ENCODE measurements at places on chromosomes 4 and X.

- DNase-seq: no peak
Observed at GRCh38 chrX:17164941-17165340, 210.1 kb upstream of the NHS start.

GRCh38 chr4:59841698-59842097 lies 1358.4 kb upstream of the ADGRL3 start:
- DNase-seq: no peak

GRCh38 chr4:150240011-150240410 lies 161.8 kb downstream of the DCLK2 start:
- no peak for DNase-seq

- no peak for DNase-seq
Observed at GRCh38 chr4:183329954-183330742, 7.9 kb upstream of the CLDN24 start.

DNA sequence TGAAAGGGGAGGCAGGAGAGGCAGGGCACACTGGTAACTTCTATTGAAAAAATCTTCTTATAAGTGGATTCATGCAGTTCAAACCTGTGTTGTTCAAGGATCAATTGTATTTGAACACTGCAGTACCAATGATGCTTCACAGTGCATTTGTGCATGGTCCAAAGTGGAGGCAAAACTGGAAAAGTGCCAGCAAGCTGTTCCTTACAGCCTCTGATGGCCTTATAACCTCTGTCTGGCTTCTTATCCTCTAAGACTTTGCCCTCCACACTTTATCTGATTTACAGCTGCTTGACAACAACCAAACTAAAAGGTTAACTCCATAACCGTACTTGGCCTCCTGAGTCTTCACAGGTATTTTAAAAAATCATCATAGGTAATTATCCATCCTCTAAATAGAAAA lies 40.4 kb downstream of the MAGEB17 start:
- DNase-seq: no peak

DNA sequence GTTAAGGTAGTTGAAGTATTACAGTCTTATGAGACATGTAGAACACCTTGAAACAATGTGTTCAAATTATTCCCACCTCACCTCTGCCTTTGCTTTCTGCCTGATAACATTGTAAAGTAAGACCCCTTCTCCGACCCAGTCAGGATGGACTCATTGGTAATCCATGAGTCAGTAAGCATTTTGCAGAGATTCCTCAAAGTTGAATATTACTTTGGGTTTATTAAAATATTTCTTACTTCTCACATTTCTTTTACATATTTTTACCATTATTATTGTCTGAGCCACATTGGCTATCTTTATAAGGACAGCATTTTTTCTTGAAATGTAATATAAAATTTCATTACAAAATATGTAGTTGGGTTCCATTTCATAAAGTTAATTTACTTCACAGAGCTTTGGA lies 201.6 kb downstream of the BMPR1B start:
- no peak for DNase-seq

DNA sequence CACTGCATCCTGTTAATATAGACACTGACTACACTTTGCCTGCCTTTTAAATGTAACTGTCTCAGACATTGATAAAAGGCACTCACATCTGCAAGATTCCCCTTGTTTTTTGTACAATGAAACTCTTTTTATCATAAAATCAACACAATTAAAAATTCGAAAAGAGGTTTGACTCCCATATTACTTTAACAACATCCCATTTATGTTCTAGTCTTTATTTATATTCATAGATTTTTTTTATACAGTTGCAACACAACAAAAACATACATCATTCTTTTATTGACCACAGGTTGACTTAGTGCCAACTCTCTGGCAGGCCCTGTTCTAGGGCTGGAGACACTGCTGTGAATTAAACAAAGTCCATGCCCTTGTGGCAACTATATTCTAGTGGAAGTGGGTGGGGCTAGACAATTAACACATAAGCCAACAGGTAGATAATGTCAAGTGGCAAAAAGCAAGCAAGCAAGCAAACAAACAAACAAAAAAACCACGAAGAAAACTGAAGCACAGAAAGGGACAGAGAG lies 36.8 kb downstream of the ANK2 start:
- DNase-seq: no peak

GRCh38 chr4:98577956-98578355 lies 80.5 kb downstream of the TSPAN5 start:
- no peak for DNase-seq

- no peak for DNase-seq
Observed at GRCh38 chr4:87762311-87762710, 37.0 kb upstream of the IBSP start.

- DNase-seq: peak; percentile 79
Observed at GRCh38 chr4:109462297-109462696, 28.7 kb downstream of the SEC24B start.

DNA sequence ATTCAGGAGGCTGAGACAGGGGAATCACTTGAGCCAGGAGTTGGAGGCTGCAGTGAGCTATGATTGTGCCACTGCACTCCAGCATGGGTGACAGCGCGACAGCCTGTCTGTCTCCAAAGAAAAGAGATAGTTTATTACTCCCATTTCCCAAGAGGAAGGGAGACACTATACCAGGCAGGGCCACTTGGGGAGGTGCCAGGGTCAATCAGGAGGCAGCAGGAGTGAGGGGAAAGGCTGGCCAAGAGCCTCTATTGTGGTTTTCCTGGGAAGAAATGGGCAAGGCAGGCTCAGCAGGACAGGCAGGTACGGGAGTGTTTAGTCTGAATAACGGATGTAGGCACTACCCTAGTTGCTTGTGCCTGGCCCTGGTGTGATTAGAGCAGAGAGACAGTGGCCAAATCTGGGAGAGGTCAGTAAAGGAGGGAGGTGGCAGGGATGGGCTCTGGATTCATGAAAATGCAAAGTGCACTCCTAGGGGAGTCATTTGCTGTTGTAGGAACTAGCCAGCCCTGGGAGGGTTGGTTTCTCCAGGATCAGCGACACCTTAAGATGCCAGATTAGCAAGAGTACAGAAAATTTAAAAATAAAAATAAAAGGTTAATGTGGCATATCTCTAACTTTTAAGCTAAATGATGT lies 20.2 kb upstream of the CDKN2AIP start:
- DNase-seq: no peak

DNA sequence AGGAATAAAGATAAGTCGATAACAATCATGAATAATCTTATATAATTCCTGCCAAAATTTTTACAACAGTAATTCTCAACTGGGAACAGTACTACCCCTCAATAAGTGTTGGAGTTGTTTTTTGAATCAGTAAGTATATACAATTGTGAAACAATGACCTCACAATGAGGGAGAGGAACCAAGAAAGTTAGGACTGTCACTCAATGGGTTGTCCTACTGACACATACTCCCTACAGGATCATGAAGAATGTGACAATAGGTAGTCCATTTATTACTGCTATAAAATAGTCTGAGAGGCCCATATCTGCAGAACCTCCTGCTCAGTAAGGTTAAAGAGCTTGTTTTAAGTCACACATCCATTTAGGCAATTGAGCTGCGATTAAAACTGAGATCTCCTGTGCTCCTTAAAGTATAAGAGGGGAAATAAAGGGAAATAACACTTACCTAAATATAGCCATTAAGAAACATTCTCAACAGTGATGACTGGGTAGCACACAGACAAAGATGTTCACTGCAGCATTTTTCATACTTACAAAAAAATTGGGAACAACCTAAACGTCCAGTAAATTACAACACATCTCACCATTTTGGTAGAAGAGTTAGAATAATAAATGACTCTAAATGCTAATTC lies 26.2 kb downstream of the FBXW7 start:
- no peak for DNase-seq

- no peak for DNase-seq
Observed at GRCh38 chr4:2065106-2065930, 6.2 kb downstream of the NAT8L start.

- no peak for DNase-seq
Observed at GRCh38 chr4:182533964-182534363, 290.8 kb downstream of the TENM3 start.

DNA sequence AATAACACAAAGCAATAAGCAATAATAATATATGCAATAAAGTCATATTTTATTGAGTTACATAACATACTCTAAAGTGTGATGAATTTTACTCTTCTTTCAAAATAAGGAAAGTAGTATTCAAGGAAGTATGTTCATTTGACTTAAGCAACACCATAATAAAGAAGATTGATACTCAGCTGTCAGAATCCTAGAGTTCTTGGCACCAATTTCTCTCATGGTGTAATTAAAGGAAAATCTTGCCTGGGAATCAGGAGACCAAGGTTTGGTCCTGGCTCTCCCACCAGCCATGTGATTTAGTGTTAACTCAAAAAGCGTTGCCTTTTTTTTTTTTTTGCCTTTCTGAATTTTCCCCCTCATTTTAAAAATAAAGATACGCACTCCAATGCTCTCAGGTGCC lies 17.1 kb downstream of the MYOZ2 start:
- no peak for DNase-seq

DNA sequence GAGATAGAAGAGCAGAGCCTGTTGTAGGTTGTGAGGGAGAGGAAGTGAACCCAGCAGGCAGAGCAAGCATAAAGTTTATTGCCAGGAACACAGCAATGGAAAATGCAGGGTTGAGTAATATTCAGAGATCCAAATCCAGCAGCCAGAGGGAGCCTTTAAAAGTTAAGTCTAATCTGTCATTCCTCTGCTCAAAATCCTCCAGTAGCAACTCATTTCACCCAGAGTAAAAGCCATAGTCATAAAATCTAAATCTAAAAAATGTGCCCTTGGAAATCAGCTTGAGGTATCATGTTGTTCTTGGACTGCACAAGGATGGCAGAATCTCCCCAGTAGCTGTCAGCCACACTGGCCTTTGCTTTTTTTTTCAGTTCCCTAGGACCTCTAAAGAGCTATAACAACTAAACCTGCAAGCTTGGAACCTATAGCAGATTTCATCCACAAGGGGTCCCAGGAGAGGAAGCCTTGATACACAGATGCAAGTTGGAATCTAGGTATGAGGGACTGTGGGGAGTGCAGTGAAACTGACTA lies 62.9 kb upstream of the FRAS1 start:
- peak; percentile 77 for DNase-seq

- DNase-seq: no peak
Observed at GRCh38 chr4:106056914-106057313, 161.6 kb downstream of the NPNT start.

DNA sequence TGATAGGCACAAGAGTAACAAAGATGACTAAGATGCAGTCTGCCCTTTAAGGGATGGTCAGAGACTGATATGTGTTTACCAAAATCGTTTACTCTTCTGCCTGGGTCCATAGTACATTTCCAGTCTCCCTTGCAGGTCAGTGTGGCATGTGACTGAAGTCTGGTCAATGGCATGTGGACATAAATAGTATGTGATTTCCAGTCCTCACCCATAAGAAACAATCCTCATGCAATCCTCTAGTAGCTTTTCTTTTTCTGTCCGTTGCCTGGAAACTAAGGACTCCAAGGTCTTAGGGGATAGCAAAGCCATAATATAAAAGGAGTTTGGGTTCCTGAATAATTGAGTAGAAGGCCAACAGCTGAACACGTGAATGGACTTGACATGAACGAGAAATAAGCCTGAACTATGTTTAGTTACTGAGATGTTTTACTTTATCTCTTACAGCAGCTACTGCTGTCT lies 1.1 kb downstream of the SLC9B2 start:
- DNase-seq: peak; percentile 47

- no peak for DNase-seq
Observed at GRCh38 chr4:174835536-174835935, 6.5 kb upstream of the GLRA3 start.

DNA sequence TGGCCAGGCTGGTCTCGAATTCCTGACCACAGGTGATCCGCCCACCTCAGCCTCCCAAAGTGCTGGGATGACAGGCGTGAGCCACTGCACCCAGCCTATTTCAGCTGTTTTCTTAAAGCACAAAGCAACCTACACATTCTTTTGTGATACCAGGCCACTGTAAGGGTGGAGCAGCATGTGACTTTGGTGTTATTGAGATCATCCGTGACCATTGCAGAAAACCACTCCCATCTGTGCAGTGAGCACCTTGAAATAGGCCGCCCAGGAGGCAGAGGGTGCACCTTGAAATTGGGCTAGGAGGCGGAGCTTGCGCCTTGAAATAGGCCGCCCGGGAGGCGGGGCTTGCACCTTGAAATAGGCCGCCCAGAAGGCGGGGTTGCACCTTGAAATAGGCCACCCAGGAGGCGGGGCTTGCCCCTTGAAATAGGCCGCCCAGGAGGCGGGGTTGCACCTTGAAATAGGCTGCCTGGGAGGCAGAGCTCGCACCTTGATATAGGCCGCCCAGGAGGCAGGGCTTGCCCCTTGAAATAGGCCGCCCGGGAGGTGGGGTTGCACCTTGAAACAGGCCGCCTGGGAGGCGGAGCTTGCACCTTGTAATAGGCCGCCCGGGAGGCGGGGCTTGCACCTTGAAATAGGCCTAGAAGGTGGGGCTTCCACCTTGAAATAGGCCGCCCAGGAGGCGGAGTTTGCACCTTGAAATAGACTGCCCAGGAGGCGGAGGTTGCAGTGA lies 9.0 kb upstream of the SLC25A6 start:
- DNase-seq: peak; percentile 47

- no peak for DNase-seq
Observed at GRCh38 chrX:128992107-128992971, 531.0 kb downstream of the SMARCA1 start.

- DNase-seq: no peak
Observed at GRCh38 chr4:41156574-41156973, 57.8 kb downstream of the APBB2 start.

- no peak for DNase-seq
Observed at GRCh38 chrX:128105659-128106058, 53.5 kb upstream of the ACTRT1 start.

GRCh38 chr4:100290585-100290984 lies 100.3 kb upstream of the DDIT4L start:
- no peak for DNase-seq

DNA sequence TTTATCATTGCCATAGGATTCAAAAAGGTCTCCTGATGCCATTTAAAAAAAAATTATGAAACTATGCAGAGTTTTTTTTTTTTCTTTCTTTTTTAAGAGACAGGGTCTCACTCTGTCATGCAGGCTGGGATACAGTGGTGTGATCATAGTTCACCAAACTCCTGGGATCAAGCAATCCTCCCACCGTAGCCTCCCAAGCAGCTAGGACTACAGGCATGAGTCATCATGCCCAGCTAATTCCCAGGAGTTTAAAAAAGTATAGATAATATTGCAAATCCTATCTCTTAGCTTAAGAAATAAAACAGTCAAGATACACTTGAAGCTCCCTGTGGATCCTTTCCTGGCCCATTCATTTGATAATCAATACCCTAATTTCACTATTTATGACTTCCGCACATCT lies 58.6 kb upstream of the PRSS48 start:
- DNase-seq: no peak

DNA sequence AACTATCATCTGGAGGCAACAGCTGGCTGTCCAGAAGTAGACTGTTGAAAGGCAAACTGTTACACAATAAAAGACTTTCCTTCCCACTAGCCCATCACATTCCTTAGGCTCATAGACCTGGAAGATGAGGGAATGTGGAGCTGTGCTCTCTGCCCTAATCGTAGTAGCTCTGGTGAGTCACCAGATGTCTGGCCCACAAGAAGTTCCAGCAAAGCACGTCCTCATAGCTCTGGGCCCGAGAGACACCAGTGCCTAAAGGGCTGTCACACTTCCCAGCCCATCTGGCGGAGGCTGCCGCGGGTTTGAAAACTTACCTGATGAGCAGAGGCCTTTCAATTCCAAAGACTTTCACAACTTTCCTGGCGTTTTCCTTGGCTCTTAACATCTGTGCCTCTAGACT lies 81.7 kb upstream of the STOX2 start:
- DNase-seq: no peak

- peak; percentile 20 for DNase-seq
Observed at GRCh38 chr4:22514481-22514880, 1.4 kb downstream of the ADGRA3 start.

GRCh38 chrX:32010948-32011347 lies 939.1 kb upstream of the FTHL17 start:
- DNase-seq: no peak
